ENCODE measurements at places on chromosomes 12 and 14.

GRCh38 chr12:32301216-32301615 lies 98.1 kb upstream of the FGD4 start:
- DNase-seq: no peak

GRCh38 chr14:103718572-103718971 lies 3.0 kb downstream of the ZFYVE21 start:
- no peak for DNase-seq

DNA sequence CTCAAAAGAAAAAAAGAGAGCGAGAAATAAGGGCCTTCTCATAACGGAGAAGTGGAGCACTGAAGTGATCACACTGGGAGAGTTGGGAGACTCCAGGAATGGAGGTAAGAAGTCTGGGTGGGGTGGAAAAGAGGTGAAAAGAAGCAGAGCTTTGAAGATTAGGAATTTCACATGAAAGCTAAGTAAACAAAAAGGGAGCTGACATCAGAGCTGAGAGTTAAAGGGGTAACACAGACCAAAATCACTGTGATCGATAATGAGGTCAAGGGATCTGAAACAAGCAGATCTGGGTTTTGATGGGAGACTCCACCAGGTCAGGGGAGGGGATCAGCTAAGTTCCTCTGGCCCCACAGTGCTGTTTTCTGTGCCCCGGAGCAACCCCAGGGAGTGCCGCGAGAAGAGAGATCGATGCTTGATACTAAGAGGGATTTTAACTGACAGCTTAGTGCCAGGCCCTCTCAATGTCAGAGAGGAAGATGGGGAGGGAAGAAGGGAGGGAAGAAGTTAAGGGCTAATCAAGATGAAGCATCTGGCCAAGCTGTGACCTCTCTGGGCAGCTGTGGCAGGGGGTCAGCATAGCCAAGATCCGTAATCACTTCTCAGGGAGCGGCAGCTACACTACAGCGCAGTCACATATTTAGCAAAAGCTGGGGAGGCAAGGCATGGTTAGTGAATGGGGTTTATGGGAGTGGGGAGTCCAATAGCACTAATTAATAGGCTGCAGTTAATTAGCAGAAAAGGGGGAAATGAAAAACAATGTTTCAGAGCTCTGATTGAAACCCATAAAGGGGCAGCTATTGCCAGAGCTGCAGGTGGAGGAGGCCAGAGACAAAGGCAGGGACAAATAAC lies 8.0 kb downstream of the AQP6 start:
- no peak for DNase-seq

- DNase-seq: no peak
Observed at GRCh38 chr14:48628870-48629269, 953.5 kb upstream of the MDGA2 start.

Data from suprapubic skin (tissue), 4 donors.